ENCODE measurements at places on chromosomes 3 and 15.

- DNase-seq = no peak
Observed at GRCh38 chr15:83980637-83981036, 254.9 kb upstream of the GOLGA6L4 start.

DNA sequence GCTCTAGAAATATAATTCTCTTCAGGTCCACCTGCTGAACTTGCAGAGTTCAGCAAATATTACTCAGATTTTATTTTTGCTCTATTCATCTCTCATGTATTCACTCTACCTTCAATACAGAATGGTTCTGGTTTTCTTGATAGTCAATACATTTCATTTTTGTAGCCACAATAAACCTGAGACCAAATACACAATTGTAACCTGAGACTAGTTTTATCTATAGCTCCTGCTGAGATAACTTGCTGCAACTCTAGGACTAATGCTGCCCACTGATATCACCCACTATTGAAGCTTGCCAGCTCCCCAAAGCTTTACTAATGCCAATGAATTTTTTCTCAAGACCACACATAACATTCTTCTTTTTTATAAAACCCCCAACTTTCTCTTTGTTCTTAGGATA is 229.3 kb downstream of the NSUN3 start:
- DNase-seq = no peak

DNA sequence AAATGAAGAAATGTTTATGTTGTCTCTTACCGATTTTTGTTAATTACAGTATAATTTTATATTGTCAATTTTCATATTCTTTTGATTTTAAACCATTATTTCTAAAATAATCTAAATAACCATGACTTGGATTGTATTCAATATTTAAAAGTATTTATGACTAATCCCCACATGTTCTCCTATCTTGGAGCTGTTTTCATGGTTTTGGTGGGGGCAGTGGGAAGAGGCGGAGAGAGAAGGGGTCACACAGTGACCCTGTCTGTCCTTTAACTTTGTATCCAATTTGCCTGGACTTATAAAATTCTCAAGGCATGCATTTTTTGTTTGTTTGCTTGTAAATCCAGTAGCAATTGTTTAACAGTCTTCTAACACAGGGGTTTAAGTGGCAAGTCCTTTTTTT is 407.4 kb downstream of the NTRK3 start:
- DNase-seq = peak; percentile 18

DNA sequence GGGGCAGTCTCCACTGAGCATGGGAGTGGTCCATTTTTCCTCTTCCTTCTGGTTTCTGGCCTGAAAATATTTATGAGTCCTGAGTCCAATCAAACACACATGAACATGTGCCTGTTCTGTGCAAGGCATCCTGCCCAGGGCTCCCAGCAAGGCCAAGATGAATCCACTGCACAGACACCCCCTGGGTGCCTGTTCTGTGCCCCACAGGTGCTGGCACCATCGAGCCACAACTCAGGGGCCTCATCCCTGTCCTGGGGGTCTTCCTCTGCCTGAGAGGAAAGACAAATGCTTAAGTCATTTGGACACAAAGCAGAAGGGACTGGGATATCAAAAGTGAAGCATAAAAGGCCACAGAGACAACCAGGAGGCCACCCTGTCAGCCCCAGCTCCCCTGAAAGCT is 87.4 kb upstream of the IQSEC1 start:
- DNase-seq = no peak

DNA sequence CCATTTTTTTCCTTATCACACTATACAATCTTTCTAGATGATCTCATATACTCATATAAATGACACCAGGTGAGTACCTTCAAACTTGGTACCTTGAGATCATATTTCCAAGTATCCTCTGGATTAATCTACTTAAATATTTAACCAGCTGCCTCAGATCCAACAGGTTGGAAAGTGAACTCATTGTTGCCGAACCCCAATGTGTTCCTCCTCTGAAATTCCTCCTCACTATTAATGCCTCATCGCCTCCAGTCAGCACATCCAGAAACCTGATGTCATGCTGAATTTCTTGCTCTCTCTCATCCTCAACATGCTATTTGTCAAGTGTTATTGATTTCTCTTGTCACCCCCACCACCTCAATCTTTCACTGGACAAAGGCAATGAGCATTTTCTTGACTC is 221.8 kb downstream of the FMN1 start:
- no peak for DNase-seq

DNA sequence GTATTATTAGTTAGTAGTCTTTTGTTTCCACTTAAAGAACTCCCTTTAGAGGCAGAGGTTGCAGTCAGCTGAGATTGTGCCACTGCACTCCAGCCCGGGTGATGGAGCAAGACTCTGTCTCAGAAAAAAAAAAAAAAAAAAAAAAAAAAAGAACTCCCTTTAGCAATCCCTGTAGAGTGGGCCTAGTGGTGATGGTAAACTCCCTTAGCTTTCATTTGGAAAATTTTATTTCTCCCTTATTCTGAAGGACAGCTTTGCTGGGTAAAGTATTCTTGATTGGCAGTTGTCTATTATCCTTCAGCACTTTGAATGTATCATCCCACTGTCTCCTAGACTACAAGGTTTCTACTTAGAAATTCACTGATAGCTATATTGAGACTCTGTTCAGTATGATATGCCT is 46.0 kb downstream of the RPL39L start:
- no peak for DNase-seq

DNA sequence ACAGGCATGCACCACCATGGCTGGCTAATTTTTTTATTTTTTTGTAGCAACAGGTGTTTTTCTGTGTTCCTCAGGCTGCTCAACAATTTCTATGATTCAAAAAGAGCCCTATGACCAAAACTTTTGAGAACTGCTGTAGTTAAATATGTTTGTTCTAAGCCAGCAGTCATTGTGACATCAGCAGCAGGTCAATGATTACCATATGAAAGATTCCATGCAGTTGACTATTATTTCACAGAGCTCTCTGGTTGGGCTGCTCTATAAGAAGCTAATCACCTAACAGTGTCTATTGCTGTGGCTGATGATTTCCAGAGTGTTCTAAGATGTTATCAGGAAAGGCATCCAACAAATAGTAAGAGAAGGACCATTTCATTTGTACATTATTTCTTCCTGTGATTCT is at the start of gene CCDC54:
Gene CCDC54 (plus strand): TSS at position 289 of the 400 bp plus-strand sequence. CDS start 149 bp downstream, outside the sequence.
- no peak for DNase-seq

- no peak for DNase-seq
Observed at GRCh38 chr3:86416334-86416733, 574.6 kb downstream of the VGLL3 start.

DNA sequence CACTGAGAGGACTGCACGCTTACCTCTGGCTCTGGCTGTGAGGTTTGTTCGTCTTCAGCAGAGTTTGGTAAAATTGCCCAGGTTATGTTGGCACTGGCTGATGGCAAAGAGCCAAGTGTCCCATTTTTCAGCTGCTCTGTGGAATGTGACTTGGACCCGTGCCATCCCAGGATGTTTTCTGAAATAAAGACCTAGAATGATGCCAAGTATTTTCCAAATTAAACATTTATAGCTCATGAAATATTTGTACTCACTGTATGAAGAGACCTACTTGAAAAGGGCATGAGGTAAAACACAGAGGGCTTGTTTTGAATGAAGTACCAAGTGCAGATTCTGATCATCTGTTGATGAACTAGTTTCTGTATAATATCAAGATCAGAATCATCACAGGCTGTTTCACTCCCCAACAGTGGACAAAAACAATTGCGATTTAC is 200.5 kb downstream of the STT3B start:
- peak; percentile 29 for DNase-seq

- no peak for DNase-seq
Observed at GRCh38 chr15:64841060-64841343, 713 bp upstream of the PLEKHO2 start.

- DNase-seq = no peak
Observed at GRCh38 chr3:15983693-15984092, 185.9 kb upstream of the ANKRD28 start.

DNA sequence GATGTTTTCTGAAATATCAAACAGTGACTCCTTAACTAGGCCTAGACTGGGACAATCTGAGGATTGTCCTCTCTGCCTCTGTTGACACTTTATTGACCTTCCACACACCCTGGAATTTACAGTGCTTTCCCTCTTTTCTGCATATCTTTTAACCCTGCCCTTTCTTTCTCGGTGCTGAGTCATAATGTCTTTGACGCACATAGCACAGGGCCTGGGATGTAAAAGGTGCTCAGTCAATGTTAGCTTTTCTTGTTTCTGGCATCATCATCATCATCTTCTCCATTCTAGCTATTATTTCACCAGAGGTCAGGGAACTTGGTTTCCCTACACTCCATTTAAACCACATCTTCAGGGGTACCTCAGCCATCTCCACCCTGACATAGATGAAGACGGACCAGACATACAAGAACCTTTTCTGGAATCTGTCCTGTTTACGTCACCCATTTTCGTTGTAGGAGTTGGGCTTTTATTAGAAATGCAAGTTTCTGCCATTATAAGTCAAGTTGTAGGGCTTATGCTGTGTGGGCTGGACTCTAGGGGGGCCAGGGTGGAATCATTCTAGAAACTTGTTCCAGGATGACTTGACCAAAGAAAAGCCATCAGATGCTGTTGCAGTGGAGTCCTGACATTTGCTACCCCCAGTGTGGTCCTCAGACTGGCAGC is 46.6 kb downstream of the ZBTB38 start:
- peak; percentile 56 for DNase-seq

- peak; percentile 10 for DNase-seq
Observed at GRCh38 chr3:95154766-95155165, 1091.9 kb downstream of the NSUN3 start.

- no peak for DNase-seq
Observed at GRCh38 chr15:81411051-81411450, 37.0 kb upstream of the TMC3 start.

DNA sequence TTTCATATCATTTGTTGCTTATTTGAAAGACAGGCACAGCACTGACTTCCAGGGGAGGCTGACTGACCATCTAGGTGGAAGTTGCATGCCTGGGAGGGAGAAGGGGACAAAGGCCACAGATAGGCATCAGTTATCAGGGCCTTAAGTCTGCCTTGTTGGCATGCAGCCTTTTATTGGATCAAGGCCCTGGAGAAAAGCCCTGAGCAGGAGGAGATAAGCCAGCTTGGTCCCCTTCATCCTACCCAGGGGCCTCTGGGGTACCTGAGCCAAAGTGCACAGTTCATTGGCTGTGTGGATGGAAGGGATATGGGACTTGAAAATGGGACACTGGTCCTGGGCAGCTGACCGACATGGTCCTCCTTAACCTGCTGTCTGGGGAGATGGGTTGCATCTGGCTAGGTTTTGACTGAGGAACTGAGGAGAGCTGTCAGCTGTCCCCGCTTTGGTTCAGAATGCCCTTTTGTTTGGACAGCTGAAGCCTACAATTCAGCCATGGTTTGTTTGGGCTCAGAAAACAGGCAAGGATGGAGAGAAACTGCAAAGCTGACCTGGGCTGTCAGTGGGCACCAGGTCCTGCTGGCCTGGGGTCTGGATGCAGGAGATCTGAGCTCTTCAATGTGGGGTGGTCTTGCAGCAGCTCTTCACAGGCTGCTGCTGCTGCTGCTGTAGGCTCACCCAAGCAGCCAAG is 60.0 kb downstream of the FLNB start:
- DNase-seq = no peak

- peak; percentile 62 for DNase-seq
Observed at GRCh38 chr3:138862924-138863775, 28.4 kb upstream of the PIK3CB start.

- no peak for DNase-seq
Observed at GRCh38 chr3:146555311-146555710, 10.9 kb upstream of the PLSCR1 start.

DNA sequence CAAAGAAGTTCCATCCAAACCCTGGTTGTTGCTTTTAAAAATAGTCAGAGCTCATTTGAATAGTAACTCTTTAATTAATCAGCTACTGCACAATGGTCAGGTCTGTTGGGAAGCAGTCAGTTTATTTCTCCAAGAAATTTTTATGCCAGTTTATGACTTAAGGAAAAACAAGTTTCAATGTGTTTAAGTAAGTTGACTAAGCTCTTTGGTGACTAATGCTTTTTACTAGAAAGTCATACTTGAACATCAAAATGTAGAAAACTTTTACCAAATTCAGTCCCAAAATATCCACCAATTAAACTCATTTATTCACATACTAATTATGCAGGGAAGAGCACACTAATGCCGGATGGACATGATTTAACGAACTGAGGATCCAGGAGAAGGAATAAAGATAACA is 22.1 kb downstream of the PRICKLE2 start:
- DNase-seq = no peak

DNA sequence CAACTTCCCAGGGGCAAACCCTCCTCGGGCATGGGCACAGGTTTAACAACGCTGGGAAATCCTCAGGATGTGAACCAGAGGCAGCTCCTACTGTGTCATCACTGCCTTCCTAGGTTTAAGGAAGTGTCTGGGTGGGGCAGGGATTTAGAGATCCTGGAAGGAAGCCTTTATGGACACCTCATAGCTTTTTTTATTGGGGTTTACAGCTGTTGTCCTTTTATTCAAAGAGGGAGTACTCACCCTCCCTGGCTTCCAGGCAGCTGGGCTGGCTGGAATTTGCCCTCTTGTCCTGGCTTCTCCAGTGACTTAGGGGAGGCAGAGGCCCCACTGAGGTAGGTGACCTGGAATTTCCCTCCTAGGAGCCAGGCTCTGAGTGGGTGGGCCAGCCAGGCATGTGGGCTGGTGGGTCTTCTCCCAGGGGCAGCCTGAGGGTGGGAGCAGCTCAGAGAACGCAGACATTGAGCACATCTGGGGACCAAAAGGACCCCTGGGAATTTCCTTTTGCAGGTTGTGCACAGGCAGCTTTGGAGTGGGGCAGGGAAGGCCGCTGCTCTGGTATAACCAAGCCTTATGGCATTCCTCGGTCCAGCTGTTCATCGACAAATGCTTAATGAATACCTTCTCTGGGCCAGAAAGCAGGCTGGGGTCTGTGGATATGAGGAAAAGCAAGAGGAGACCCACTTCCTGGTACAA is 13.5 kb upstream of the FAM3D start:
- no peak for DNase-seq

DNA sequence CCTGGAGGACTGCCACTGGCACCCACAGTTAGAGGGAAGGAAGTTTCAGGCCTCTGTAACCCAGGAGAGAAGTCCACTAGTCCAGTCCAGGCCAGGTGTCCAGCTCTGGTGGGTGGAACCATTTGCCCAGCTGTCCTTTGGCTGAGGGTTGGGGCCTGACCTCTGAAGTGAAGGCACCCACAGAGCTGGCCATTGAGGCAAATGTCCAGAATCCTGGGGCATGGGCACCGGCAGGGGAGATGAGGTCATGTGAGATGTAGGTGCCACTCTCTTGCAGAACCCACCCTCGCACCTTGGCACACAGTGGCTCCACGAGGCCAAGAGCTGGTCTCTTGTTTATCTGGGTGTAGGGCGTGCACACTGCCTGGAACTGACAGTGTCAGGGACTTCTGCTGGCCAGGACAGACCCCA is 162.8 kb downstream of the SMAD6 start:
- no peak for DNase-seq

DNA sequence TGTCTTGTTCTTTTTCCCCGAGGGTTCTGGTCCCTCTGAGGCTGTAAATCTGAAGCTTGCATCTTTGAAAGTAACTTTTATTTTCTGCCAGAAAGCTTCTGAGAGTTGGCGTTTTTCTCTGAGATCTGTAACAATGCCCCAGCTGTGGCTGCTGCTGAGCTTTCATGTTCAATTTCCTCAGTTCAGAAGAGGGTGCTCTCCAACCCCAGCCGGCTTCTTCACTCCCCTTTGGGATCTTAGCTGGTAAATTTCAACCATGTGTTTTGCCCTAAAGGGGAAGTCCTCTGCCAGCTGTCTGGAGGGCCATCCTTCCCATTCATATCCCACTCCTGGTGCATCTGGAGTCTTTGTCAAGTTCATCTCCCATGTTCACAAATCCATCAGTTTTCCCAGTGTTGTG is 18.3 kb upstream of the CFAP100 start:
- DNase-seq = no peak

GRCh38 chr15:63971427-63971805 is 74.9 kb downstream of the DAPK2 start:
- no peak for DNase-seq

GRCh38 chr3:114563720-114564119 is 269.9 kb downstream of the TIGIT start:
- DNase-seq = no peak
